ENCODE measurements at places on chromosomes 16 and 17. TPM values are rescaled to one million over a fixed set of nuclear protein-coding genes. Genes with fewer than 3 reads are reported as not detected.

- DNase-seq = no peak
Measured at GRCh38 chr17:76789235-76789788, 51.4 kb downstream of the MFSD11 start.

- DNase-seq = no peak
Measured at GRCh38 chr17:78997881-78998280, 11.7 kb downstream of the CANT1 start.

- DNase-seq = no peak
Measured at GRCh38 chr17:37024181-37024637, 75.5 kb downstream of the AATF start.

DNA sequence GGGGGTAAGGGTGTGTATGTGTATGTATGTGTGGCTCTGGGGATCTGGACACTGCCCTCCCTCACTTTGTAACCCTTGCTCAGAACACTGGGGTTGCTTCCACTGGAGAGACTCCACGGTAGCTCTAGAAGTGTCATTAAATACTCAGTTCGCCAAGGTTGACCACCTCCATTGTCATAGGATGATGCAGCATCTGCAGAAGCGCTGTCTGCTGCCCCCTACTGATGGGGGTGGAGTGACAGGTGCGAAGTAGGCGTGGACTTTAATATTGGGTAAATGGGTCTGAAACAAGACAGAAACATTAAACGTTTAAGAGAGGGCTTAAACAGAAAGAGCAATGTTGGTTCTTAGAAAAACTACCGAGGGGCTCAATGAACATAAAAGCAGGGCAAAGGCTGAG is 35.5 kb upstream of the STAC2 start:
- DNase-seq = no peak

GRCh38 chr17:71983828-71984227 is 137.0 kb upstream of the SOX9 start:
- no peak for DNase-seq

GRCh38 chr16:79601931-79602627 is 1.5 kb upstream of the MAF start:
- DNase-seq = peak; percentile 69

DNA sequence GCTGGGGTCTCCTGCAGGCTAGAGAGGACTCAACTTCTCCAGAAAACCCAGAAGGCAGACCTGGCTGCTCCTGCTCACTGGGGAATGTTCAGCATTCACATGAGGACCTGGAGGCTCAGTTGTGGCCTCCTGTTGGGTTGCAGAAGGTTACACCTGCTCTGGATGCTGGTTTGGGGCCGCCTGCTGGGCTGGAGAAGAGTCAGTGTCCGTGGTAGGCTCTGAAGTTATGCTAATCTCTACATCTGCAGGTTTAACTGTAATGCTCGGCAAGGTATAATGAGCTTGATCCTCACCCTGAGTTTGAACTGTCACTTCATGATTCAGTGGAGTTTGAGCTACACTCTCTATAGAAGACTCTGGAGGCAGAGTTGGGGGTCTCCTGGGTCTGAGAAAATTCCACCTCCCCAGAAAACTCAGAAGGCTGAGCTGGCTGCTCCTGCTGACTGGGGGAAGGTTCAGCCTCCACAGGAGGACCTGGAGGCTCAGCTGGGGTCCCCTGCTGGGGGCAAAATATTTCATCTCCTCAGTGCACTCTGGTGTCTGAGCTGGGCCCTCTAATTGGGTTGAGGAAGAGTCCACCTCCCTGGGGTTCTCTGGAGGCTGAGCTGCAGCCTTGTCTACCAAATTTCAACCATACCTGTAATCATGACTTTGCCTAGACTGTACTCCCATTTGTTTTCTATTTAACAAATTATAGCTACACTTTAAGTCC is 23.5 kb downstream of the RDM1 start:
- DNase-seq = no peak

DNA sequence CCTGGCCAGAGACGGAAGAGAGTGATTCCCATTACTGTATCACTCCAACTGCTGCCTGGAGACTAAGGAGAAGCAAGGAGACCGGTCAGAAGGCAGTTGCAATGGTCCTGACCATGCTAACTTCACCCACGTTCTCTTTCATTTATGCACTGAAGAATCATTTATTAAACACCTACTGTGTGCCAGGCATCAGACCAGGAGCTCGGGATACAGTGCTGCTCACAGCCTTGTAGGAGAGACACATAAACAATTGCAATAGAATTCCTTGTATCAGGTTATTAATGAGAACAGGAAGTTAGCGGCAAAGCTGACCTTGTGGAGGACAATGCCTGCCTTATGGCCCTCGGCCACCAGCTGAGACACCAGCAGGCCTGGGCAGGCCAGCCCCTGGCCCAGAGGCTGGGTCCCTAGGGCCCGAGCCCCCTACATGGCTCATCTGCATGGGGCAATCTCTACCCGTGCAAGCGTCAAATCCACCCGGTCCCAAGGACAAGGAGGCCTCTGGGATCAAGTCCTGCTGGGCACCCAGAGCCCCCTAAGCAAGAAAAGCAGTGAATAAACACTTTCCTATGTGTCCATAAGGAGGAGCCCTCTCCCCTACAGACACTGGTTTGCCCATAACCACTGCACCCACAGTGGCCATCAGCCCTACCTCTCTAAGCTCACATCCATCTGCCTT is 8.6 kb upstream of the ENPP7 start:
- DNase-seq = no peak

DNA sequence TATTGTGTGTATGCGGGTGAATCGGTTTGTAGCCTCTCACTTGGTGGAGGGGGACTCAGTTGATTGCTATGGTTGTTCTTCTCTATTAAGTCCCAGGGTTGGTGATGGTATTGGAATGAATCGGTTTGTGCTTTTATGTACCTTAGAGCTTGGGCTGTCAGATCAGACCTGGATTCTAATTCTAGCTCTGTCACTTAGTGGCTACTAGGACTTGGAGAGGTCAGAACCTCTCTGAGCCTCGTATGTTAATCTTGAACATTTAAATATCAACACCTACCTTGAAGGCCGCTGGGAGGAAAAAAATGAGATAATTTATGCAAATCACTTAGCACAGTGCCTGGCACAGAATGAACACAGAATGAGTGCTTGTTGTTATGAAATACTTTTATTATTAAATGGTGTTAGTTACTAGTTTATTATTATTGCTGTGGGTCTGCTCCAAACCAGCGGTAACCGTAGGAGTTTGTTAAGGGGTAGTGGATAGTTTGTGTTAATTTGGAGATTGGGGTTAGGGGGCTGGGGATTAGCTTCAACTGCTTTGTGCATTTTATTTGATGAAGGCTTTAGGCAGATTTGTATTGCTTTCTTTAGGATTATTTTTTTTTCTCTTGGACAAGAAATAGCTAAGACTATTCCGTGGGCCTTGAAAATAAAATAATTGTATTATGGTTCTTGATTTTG is 3.5 kb downstream of the KDM6B start:
- DNase-seq = no peak

DNA sequence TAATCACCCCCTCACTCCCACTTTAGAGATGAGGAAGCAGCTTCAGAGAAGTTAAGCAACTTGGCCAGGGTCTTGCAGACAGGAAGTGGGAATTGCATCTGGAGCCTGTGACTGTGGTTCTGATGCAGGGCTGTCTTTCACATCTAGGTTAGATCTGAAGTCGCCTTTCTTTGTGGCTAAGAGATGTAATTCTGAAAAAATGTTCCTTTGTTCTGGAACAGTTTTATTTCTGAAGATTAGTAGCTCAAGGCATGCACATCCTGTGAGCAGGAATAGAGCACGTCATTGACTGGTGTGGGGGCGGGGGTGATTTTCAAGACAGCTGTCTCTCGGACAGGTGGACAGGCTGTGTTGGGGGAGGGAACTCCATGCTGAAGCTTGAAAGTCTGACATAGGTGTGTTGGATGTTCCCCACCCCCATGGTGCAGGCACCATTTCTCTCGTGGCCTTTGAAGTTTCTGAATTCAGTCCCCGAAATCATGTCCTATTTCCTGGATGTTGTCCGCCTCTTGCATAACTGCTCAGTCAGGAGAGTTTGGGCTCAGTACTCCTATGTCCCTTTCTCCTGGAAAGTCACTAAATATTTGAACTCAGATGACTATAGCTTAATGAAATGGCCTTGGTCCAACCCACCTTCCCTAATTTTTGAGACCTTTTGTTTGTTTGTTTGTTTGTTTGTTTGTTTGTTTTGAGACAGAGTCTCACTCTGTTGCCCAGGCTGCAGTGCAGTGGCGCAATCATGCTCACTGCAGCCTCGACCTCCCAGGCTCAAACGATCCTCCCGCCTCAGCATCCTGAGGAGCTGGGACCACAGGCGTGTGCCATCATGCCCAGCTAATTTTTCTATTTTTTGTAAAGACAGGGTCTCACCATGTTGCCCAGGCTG is 21.0 kb upstream of the HERPUD1 start:
- DNase-seq = no peak

DNA sequence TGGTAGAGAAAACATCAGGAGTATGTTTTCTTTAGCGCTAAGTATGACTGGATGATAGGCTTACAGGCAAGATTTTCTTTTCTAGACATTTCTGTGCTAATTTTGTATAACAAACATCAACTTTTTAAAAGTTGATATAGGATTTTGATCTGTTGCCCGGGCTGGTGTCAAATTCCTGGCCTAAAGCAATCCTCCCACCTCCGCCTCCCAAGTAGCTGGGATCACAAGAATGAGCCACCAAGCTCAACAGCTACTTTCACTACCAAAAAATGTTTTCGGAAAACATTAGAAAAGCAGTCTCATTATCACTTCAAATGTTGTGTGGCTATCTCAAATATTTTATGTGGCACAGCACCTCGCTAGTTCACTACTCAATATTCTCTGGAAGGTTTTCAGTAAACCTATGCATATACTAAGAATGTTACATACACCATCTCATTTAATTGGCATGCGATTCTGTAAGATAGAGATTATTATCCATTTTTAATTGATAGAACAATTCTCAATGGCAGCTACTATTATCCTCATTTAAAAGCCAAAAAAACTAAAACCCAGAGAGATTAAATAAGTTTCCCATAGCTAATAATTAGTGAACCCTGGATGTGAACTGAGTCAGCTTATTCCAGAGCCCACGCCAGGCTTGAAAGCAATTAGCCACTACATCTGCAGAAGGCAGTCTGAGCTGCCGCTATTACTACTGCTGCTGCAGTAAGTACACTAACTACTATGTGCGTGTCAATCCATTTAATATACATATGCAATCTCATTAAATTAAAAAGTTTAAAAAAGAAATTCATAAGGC is 41.7 kb downstream of the CREBBP start:
- DNase-seq = no peak

DNA sequence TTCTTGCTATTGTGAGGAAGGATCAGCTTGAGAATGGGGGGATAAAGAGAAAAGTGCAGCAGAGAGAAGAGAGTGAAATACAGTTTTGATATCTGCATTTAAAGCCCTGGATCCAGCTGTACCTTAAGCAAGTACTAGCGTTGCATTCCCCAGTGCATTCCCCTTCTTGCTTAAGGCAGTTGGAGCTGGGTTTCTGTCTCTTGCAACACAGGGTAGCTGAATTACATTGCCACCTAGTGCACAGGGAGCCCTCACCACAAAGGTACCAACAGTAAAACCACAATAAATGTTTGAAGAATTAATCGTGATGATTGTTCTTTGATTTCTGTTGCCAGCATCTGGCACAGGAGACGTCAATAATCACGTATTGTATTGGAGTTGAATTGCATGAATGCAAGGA is 588.7 kb downstream of the RBFOX1 start:
- DNase-seq = peak; percentile 36

GRCh38 chr16:84988328-84989080 is 22.8 kb downstream of the ZDHHC7 start:
- DNase-seq = peak; percentile 86

DNA sequence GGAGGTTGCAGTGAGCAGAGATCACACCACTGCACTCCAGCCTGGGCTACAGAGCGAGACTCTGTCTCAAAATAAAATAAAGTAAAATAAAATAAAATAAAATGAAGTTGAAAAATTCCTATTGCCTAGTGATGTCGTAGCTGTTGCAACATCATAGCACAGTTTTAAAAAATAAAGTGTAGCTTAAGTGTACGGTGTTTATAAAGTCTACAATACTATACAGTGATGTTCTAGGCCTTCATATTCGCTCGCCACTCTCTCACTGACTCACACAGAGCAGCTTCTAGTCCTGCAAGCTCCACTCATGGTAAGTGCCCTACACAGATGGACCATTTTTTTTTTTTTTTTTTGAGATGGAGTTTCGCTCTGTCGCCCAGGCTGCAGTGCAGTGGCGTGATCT is 43.5 kb upstream of the MNT start:
- no peak for DNase-seq

- no peak for DNase-seq
Measured at GRCh38 chr17:76442341-76443338, 10.3 kb downstream of the UBE2O start.

- no peak for DNase-seq
Measured at GRCh38 chr16:65124596-65124995, 2.7 kb upstream of the CDH11 start.

The IL34 gene
- 4.1 TPM for total RNA-seq

The KRTAP2-3 gene
- not detected for total RNA-seq

The CEMP1 gene
- total RNA-seq = not detected
